Esophagus mucosa (tissue), 1 donor: ENCODE measurements at places on chromosomes 2 and 18. TPM values are rescaled to one million over a fixed set of nuclear protein-coding genes. Genes with fewer than 3 reads are reported as not detected.

DNA sequence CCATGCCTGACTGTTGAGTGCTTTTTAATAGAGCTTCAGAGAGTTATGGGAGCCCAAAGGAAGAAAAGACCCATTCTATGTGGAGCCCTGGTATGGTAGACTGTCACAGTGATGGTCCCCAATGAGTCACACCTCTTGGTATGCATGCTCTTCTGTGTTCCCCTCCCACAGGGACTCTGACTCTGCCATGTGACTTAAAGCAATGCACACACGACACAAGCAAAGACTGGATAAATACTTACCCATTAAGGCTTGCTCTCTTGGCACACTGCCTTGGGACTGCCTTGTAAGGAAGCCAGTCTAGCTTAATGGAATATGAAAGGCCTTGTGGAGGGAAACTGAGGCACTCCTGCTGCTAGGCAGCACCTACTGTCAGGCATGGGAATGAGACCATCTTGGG lies 16.7 kb upstream of the DTNB start:
- ATAC-seq = no peak

DNA sequence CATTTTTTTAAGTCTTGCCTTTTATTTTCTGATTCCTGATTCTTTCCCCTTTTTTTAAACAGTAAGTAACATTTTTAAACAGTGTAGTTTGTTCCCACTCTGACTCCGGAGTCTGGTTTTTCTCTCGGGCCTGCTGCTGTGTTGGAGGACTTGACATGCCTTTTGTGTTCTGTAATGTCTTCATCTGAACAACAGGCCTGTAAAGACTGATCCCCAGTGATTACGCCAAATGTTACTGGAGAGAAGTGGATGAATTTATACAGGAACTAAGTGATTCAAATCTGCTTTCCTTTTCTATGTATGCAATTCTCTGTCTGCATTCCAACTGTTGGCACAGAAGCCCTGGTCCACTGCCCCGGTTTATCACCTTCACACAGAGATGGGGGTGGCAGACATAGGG lies 54.3 kb upstream of the RMDN2 start:
- peak; percentile 36 for ATAC-seq

DNA sequence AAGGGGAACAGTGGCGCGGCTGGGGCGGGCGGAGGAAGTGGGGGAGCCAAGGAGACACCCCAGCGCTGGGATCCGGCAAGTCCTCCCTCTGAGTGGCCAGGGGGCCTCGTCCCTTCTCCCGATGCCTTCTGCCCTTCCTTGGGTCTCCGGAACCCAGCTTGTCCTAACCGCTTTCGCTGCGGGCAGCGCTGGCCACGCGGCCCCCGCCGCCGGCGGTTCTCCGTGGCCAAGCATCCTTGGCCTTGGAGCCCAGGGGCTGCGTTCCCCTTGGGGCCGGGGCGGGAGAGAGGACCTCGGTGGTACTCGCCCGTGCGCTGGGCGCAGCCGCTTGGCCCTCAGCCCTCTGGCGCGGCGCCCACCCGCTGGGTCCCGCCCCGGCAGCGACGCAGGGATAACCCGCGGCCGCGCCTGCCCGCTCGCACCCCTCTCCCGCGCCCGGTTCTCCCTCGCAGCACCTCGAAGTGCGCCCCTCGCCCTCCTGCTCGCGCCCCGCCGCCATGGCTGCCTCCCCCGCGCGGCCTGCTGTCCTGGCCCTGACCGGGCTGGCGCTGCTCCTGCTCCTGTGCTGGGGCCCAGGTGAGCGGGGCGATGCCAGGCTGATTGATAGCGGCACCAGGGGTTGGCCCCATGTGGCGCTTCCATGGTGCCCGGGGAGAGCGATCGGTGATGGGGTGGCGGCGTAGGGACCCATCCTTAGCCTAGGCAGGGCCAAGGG lies 128.7 kb downstream of the UXS1 start:
- ATAC-seq = peak; percentile 26

DUSP2 gene
- total RNA-seq = 1.8 TPM
